Left lobe of liver (tissue), 2 donors: ENCODE measurements at places on chromosomes 3 and 15.

- no peak for DNase-seq
Observed at GRCh38 chr3:141994856-141995255, 118.4 kb downstream of the ATP1B3 start.

GRCh38 chr3:32392536-32393302, 1.1 kb downstream of the CMTM7 start:
- no peak for DNase-seq

DNA sequence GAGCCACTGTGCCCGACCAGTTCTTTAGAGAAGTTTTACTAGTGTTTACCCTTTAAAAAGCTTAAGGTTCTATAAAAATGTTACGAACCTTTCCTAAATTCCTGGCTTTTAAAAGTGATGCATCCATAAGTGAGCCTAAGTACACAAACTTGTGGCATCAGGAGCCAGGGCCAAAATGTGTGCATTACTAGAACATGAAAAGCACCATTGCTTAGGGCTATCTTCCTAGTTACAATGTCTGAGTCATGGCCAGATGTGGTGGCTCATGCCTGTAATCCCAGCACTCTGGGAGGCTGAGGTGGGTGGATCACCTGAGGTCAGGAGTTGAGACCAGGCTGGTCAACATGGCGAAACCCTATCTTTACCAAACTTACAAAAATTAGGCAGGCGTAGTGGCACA, 39.9 kb downstream of the LEO1 start:
- DNase-seq, result no peak

DNA sequence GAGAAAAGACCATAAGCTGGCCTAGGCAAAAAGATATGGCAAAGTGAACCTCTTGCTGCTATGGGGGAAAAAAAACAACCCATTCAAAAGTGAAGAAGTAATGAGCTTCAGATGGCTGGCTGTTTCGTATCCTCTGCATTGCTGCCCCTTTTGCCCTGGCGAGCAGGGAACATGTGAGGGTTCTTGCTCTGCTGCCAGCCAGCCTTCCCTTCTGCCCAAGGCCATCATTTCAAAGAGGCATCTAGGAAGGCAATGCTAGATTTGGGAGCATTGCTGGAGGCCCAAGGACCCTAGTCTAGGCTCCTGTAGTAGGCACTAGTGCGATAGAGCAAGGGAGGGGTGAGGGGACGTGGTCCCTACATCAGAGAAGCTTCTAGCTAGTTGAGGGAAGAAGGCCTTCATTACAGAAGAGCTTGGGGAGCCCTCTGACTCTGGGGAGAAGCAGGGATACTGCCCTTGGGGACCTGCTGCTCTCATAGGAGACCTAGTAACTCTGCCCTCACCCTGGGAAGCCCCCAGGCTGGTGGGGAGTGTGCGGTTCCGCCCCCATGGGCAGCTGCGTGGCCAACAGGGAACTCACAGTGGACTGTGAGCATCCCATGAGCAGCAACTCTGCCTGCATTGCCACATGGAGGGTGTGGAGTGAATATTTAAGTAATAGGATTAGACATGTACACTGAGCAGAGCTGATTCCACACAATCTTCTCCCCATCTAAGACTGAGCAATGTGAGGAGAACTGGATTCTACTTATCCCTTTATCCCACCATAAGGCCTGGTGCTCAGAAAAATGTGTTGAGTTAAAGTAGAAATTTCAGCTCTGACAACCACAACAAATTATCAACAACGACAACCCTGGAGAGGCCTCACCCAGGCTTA, 21.3 kb downstream of the ITGA11 start:
- peak; percentile 18 for DNase-seq

GRCh38 chr15:67013696-67014095, 51.7 kb upstream of the SMAD3 start:
- DNase-seq, result no peak

GRCh38 chr3:33358172-33358781, 81.0 kb downstream of the FBXL2 start:
- no peak for DNase-seq

- DNase-seq, result no peak
Observed at GRCh38 chr3:62888180-62888579, 13.0 kb upstream of the CADPS start.

GRCh38 chr3:173354124-173354523, 43.4 kb upstream of the NLGN1 start:
- DNase-seq, result no peak

DNA sequence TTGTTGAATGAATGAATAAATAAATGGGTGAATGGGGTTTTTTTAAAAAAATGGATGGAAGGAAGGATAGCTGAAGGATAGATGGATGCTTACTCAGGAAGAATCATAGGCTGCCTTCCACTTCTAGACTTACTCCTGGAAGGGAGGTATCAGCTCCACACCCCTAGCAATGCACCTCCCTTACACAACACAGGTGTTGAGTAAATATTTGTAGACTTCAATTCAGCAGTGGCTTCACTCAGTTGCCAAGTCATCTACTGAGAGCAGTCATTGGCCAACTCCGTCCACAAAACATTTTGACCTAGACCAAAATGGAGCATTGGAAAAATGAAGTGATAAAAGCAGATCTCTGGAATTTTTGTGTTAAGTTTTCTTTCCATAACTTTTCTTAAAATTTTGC, 65.5 kb upstream of the ST8SIA2 start:
- no peak for DNase-seq

DNA sequence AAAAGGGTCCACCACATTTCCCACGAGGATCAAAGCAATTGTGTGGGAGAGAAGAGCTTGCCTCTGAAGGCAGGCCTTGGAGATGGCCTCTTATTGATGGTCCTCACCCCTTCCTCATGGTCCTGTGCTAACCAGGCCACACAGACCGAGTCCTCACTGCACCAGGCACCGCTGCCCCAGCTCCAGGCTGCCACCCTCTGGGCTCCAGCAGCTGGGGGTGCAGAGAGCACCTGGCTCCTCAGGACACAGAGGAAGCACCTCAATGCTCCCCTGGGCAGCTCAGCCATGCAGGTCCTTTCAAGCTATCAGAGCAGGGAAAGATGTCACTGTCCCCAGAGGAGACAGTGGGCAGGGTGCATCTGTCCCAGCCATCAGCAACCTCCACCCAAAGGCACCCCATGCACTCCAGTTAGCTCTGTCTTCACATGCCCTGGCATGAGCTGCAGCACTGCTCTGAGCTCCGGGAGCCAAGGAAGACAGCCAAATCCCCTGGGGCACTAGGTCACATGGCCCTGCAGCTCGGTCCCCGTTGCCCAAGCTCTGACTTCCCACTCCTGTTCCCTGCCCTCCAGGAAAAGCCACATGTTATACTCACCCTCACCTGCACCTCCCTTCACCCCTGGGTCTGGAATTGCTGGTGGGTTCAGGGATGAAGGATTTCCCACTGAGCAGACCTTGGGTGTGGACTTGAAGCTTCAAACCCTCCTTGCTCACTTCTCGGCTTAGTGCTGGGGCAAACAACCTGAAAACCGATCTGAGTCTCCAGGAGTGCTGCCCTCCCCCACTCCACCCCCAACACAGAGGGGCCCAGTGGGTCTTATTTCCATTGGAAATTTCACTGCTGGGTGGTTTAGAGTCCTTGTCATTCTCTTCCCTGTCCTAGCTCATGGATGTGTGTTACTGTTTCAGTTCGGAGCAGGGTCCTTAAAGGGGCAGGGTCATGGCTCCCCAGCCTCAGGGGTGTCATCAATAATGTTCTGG, 32.6 kb downstream of the ALS2CL start:
- peak; percentile 84 for DNase-seq

GRCh38 chr3:32937331-32937730, 14.1 kb upstream of the CCR4 start:
- DNase-seq, result no peak

DNA sequence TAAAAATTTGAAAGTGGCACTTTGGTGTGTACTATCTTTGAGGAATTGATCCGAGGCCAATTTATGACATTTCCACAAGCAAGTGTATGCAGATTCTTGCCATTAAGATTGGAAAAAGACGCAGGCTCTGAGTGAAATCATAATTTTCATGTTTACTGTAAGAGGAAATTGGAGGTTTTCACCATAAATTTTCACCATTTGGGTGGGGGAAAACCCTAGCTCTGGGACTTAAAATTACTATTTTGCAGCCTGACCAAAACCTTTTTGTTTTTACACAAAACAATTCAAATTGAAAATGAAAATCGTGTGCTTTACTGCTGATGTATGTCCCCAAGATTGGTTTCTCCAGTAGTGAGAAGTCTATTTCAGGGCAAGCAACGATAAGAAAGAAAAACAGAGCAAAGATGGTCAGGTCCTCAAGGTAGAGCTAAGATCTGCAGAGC, 282.6 kb downstream of the FOXP1 start:
- no peak for DNase-seq

DNA sequence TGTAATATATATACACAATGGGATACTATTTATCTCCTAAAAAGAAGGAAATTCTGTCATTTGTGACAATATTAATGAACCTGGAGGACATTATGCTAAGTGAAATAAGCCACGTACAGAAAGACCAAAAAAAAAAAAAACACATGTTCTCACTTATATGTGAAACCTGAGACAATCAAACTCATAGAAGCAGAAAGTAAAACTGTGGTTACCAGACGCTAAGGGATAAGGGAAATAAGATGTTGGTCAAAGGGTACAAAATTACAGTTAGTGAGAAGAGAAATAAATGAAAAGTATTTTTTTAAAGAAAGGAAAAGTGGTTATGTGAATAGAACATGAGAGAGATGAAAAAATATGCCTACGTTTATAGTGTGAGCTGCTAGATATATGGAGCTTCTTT, 101.1 kb downstream of the CPNE4 start:
- DNase-seq, result no peak

- no peak for DNase-seq
Observed at GRCh38 chr3:9686050-9686550, 17.5 kb upstream of the CPNE9 start.

DNA sequence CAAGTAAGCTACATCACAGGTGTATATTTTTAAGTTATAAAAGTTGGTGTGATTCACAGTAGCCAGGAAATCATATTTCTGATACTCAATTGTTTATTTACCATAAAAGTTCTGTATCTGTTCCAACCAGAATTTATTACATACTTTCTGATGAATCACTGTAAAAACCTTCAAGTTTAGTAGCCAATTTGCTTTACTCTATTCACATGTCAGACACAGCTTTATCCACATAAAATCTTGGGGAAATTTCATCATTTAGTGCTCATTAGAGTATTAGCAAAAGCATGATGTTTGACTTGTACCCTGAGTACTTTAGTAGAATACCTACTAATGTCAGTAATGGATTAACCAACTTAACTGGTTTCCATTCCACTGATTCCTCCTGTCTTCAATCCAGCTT, 249.8 kb downstream of the POLQ start:
- DNase-seq, result no peak

- DNase-seq, result no peak
Observed at GRCh38 chr3:138049157-138049919, 39.4 kb downstream of the CLDN18 start.

GRCh38 chr15:88727439-88727838, 75.8 kb upstream of the ACAN start:
- no peak for DNase-seq

DNA sequence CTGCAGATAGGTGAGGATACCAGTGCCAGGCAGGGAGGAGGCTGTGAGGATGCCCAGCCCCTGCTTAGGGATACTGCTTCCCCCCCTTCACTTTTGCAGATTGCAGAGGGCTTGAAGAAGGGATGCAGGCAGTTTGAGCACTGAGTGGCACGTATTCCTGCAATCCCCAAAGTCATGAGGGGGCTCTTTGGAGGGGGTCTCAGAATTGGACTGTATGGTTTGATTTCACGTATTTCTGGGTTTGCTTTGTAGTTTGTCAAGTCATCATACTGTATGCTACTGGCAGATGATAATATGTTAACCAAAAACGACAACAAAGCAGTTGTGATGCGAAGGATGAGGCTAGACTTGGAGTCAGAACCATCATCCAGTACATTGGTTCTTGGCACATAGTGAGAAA, 28.1 kb downstream of the CHST14 start:
- no peak for DNase-seq

DNA sequence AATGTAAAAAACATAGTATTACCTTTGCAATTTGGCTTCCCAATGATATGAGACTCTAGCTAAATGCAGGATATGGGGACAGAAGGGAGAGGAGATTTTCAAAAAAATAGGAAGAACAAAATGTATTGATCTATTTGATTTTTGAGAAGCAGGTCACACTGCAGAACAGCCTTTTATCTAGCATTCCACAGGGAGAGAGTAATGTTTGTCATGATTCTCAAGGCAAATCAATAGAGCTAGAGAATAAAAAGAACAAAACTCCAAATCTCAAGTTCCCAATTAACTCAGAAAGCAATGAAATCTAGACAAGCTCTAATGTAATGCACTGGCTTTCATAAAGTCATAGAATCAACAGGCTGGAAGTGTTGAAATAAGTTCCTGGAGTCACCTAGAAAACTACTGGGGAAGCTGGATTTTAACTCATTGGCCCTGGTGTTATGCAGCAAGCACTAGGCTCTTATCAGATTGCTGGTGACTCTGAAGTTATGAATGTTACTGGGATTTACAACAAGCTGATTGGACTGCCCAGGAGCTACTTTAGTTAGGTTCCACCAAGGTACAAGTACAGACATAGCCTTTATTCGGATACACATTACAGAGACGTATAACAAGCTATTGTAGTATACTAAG, 442.8 kb downstream of the FGF12 start:
- no peak for DNase-seq

DNA sequence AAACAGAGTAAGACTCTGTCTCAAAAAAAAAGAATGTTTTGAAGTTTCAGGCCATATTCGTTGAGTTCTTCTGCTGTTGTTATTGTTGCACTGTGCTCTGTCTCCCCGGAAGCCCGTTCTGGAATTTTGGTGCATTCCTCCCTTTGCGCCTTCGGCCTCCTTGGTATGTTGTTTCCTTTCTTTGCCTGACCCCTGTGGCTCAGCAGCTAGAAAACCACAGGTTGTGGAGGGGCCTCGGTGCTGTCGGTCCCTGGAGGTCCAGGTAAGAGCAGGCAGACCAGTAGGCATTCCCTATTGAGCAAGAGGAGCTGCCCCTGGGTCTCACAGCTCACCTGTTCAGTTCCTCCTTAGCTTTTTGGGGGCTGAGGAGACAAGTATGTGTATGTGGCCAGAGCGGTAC, 51.0 kb upstream of the DLG1 start:
- no peak for DNase-seq

DNA sequence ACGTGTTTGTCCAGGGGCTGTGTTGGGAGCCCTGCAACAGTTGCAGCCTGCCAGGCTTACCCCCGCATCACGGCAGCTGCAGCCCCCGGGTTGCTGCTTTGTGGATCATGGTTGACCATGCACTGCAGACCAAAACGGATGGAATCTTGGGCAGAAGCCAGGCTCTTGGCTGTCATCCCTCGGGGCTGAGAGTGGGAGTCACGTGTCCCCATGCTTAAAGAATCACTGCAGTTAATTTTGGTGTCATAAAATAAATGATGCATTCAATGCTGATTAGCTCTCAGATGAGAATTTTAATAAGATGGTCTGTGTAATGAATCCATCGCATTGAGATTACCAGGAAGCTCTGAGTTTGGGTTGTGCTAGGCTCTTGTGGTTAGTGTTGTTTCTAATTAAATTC, 115.6 kb downstream of the CHDH start:
- DNase-seq, result no peak

- no peak for DNase-seq
Observed at GRCh38 chr15:50318697-50319096, 36.3 kb downstream of the GABPB1 start.
